MV-4-11 (cell line): ENCODE measurements at places on chromosomes 6 and 20.

GRCh38 chr6:67433124-67433523, 1202.0 kb upstream of the ADGRB3 start:
- DNase-seq = peak; percentile 86

DNA sequence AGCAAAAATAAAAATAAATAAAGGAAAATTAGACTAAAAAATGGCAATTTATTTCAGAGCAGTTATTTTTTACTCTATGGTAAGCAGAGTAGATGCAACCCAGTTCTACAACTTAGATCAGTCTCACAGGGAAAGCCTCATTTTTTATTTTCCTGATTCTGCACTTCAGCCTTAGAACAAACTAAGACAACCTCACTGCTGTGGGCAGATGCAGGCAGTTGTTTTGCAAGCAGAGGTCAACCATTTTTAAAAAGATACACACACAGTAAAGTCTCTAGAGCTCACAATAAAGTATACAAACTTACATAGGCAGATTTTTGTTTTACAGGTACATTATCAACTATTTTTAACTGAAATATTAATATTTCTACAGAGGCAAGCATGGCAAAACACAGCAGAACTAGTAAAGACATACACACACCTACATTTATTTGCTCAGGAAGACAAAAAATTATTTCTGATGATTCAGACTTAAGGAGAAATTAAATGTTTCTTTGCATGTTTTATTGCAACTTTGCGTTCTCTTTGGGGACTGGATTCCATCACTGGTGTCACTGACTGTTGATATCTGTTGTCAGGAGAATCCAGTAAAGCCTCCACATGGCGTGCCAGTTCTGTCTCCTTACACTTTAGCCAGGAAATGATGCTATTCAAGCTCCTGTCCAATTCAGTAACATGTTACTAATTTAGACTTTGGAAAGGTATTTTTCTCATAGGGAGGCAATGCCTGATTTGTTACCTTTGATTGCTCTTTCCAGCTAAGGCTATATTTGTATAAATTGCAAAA, 102.7 kb downstream of the TRDN start:
- DNase-seq = no peak

GRCh38 chr6:88177961-88178464, 11.9 kb upstream of the CNR1 start:
- DNase-seq = peak; percentile 72

- DNase-seq = no peak
Measured at GRCh38 chr6:13072686-13073347, 255.5 kb downstream of the TBC1D7 start.

DNA sequence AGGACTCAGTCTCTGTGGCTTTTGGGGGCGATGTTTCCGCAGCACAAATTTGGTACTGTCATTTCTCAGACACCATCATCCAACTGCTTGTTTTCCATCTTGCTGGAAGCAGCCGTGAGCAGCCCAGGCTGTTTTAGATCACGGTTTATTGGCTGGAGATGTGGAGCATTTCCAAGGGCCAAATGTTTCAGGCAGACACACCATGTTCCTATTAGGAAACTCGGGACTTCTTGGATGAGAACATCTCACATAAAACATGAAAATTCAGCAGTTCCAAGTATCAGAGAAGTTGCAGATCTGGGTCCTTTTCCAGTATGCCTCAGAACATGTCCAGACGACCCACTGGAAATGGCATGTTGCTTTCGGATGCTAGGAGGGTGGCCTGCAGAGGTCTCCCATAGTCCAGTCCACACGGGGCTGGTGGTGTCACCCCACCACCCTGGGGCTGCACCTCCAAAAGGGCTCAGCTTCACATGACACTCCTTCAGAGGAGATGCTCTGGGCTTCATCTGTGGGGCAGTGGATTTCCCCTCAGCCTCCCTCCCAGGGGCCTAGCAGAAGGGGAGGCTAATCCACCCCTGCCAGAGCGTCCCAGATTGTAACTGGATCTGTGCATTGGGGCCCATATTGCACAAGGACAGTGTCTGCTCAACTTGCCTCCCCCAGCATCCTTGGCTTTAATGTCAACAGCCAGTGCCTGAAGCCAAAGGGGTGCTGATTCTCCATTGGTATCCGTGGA, 176.3 kb downstream of the SCP2D1 start:
- DNase-seq = no peak

- no peak for DNase-seq
Measured at GRCh38 chr20:58886546-58886945, 34.0 kb downstream of the GNAS start.

DNA sequence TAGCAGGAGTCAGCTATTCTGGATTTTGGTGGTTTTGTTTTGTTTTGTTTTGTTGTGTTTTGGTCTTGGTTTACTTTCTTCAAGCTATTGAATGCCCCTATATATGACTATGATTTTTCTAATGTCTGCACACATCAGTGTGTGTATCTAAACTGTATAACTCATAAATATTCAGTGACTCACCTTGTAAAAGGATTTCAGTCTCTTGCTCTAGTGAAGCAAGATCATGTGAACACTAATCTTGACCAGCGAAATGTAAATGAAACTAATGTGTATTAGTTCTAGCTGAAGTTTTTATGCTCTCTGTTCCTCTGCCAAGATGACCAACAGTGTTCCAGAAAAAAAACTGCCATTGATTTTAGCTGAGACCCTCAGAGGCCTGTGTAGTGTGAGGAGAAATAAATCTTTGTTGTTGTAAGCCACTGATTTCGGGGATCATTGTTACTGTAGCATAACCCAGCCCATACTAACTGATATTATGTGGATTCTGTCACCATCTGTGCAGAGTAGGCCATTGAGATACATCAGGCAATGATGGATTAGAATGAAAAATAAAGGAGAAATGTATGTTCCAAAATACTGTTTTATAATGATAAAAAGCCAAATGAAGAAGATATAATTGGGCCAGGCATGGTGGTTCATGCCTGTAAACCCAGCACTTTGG, 11.5 kb upstream of the BTBD9 start:
- no peak for DNase-seq

DNA sequence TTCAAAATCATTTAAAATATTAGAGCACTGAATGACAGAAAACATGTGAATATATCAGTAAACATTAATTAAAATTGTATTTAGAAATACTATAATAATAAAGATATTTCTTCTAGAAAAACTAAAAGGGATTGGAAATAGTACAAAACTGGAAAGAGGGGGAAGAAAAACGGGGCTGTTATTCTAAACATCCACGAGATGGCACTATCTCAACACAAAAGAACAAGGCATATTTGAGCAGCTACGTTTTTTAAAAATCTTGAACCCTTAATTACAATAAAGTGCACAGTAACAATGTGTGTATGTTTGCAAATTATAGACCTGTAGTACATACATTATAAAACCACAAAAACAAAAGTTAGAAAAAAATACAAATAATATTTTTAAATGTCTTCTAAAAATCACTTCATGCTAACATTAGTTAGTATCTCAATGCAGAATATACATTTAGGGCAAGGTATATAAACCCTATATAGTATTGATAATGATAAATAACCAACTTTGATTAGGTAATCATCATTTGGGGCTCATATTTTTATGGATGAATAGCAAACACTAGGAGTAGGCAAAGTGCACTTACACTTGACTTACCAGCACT, 42.5 kb upstream of the PNISR start:
- DNase-seq = peak; percentile 6

GRCh38 chr6:20805021-20805420, 270.8 kb downstream of the CDKAL1 start:
- DNase-seq = no peak

- no peak for DNase-seq
Measured at GRCh38 chr20:688809-689212, 13.2 kb upstream of the SCRT2 start.

GRCh38 chr6:31575952-31576685, 754 bp downstream of the TNF start:
- no peak for DNase-seq

DNA sequence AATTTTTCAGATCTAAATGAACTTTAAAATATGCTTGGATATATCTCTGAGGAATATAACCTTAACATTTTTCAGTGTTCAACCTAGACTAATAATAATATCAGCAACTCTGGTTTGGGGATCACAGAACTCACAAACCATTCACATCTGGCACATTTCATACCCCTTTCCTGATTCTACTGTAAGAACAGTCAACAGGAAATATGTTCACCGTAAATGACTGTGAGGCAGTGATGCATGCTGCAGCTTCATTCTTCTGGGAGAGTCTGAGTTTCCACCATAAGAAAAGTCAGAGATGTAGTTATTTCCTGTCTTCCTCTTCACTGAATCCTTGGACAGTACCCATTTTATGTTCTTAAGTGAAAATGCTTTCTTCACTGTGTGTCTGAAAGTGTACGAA, 134.2 kb upstream of the IFNGR1 start:
- DNase-seq = no peak

GRCh38 chr20:32829311-32830005, 9.7 kb downstream of the MAPRE1 start:
- no peak for DNase-seq
